ENCODE measurements at places on chromosomes 5 and 9.

- DNase-seq, result peak; percentile 34
These were observed 40.0 kb downstream of the G3BP1 start for GRCh38 chr5:151811593-151812321.

DNA sequence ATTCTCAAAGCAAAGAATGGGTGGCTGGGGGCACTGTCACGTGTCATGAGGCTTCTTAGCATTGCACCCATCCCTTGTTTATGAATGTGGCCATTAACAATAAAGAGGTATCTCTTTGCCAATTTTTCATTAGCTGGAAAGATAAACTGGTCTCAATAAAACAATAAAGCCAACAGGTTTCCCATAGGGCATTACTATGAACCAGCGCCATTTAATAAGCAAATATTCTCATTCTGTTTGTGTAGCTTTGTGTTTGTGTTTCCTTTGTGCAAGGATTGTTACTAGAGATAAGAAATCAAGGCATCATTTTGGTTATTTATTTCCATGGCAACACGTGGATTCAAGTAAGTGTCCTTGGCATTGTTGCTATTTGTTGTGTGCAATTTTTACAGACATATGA lies 37.6 kb upstream of the CAST start:
- no peak for DNase-seq

DNA sequence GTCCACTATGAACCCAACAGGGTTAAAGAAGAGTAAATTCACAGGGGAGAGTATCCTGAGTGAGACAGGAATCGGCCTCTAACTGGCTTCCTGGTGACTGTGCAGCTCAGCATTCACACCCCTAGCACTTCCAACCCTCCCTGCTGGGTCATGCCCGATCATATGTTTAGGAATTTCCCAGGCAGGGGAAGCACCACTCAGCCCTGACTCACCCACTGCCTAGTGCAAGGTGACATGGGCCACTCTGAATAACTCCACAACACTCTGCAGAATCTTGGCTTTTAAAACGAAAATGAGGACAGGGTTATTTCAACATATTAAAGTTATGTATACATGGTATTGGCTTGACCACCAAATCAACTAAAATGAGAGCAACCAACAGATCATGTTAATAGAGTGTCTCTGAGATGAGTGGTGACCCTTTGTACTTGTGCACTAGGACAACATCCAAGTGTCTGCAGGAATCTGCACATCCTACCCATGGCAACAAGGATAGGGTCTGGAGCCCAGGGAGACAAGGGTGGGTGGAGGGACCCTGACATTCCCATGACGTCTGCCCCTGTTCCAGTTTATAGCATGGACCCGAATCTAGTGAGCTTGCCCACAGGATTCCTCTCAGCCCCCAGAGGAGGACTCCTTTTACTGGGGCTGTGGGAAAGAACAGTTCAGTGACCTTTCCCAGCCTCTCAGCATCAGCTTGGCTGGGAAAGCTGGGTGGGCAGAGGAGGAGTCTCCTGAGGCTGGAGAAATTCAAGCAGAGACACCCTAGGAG lies 485.8 kb downstream of the SEMA5A start:
- DNase-seq, result no peak

DNA sequence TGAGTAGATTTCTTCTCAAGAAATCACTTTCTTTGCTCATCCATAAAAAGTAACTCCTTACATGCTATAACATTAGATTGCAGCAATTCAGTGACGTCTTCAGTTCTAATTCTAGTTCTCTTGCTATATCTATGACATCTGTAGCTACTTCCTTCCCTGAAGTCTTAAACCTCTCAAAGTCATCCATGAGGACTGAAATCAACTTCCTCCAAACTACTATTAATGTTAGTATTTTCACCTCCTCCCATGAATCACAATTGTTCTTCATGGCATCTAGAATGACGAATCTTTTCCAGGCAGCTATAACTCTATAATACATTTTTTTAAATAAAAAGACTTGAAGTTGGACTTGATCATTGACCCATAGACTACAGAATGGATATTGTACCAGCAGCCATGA lies 46.2 kb upstream of the PRRC1 start:
- DNase-seq, result no peak

DNA sequence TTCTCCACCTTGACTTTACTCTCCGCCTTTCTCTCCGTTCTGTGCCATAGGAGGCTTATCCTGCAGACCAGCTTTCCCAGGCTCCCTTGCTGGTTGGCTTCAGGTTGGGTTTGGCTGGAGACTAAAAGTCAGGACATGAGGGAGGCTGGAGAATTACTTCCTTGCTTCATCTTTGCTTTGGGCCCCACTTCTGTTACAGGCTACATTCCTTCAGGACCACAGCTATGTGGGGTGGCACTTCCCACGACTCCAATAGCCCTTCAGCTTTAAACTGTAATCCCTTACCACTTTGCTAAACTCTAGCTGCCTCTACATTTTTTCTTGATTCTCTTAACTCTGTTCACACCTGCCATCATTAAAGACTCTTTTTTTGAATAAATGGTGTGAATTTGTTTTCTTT lies 186.7 kb upstream of the NR4A3 start:
- DNase-seq, result no peak

- DNase-seq, result no peak
These were observed 3.7 kb upstream of the ENTPD2 start for GRCh38 chr9:137057545-137057944.

- no peak for DNase-seq
These were observed 421 bp upstream of the DEPDC1B start for GRCh38 chr5:60700416-60700757.

GRCh38 chr5:176356179-176356566 lies 5.4 kb downstream of the KIAA1191 start:
- no peak for DNase-seq

GRCh38 chr9:89037346-89037745 lies 46.1 kb downstream of the S1PR3 start:
- no peak for DNase-seq

DNA sequence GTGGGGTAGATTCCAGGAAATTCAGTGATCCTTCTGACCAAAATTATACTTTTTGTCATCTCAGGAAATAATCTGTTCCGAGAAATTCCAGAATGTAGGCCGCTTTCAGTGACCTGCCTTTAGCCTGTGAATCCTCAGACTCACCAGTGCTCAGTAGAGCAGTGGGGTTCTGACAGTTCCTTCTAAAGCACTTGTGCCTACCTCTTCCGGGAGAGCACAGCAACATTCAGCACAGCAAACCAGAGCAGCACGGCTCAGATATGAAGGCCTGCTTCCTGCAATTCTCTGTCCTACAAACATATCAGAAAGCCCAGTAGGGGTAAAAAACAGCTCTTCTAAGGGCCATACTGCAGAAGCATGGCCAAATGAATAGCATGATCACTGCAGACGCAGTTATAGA lies 15.0 kb downstream of the FANCC start:
- DNase-seq, result no peak

DNA sequence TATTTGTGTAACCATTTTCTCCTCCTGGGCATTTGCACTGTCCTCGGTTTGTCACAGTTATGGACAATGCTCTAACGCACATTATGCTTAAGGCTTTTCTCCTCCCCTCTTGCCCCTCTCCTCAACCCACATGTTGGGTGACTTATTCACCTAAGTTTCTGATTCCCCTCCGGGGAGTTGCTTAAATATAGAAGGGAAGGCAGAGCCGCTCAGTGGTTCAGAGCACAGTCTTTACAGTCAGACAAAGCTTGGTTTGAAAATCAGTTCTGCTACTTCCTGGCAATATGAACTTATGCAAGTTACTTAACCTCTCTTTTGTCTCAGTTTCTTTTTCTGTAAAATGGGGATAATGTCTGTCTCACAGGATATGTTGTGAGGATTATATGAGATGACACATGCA lies 41.2 kb upstream of the SPRY4 start:
- no peak for DNase-seq

GRCh38 chr9:103319979-103320378 lies 324.8 kb downstream of the CYLC2 start:
- DNase-seq, result no peak

DNA sequence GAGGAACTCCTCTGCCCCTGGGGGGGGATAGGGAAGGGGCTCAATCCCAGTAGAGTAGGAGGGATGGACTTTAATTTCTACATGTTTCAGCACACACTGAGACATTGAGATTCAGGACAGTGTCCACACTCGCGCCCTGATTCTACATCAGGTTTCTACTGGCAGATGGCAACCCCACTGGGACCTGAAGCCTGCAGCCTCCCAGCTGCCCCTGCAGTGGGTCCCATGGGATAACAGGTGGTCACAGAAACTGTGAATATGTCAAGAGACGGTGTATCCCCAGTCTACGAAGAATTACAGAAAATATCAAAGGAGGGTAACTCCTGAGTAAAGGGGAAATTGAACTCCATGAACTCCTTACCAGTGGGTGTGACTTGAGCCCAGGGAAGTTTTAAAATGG lies 2.4 kb upstream of the TERT start:
- no peak for DNase-seq

DNA sequence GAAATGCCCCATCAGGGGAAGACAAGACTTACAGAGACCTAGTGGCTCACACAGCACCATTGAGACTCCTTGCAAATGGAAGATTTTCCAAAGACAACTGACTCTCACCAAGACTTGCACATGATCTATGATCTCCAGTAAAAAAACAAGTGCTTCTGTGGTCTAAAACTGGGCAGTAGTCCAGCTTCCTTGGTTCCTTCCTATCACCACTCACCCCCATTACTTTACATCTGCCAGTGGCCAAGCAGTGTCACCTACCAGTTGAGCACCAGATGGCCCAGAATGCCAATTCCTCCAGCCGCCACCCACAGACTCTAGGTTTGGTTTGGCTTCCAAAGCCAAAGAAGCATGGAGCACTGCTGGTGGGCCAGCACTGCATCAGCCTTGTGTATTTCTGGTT lies 47.7 kb downstream of the SH3TC2 start:
- DNase-seq, result no peak

GRCh38 chr5:180599590-180599914 lies 8.3 kb upstream of the SCGB3A1 start:
- DNase-seq, result no peak

DNA sequence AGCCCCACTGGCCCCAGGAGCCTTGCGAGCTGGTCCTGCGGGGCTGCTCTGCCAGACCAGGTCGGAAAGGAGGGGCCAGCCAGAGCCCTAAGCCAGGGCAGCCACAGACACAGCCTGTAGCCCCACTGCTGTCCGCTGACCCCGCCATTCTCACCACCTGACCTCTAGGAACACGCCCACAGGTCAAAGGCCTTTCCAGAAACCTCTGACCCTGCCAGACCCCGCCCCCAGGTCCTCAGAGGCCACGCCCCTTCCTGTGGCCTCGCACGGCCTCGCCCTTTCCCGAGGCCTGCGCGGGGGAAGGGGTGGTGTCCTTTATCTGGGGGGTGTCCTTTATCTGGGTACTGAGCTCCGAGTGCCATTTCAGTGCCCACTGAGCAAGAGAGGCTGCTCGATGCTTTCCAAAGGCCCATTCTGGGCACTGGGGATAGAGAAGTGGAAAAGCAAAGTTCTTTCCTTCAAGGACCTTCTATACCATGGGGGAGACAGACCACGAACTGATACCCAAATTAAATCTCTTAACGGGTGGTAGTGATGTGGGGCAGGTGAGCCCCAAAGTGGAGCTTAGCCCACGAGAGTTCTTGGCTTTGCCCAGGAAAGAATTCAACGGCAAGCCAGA lies 46.5 kb downstream of the P4HA2 start:
- peak; percentile 40 for DNase-seq

- DNase-seq, result no peak
These were observed 61.1 kb downstream of the BARX1 start for GRCh38 chr9:93893899-93894690.

GRCh38 chr5:61333321-61333953 lies 1.4 kb downstream of the ZSWIM6 start:
- peak; percentile 62 for DNase-seq

- DNase-seq, result no peak
These were observed 284.2 kb downstream of the NR3C1 start for GRCh38 chr5:143119291-143119769.

- no peak for DNase-seq
These were observed 107.2 kb upstream of the ZNF462 start for GRCh38 chr9:106755736-106756135.

DNA sequence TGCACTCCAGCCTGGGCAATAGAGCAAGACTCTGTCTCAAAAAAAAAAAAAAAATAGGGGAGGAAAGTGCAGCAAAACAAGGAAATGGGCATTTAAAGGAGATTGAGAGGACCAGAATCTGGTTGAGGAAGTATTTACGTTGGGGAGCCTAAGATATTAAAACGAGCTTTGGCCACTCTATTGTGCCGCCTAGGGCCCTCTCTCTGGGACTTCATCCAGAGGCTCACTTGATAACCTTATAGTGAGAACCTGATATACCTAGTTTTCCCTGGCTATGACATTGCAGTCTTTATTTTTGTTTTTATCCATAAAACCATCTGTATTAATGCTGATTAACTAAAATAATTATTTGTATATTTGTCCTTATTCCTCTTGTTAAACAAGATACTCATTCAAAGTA lies 213.6 kb downstream of the SAXO1 start:
- DNase-seq, result no peak

- DNase-seq, result no peak
These were observed 97.5 kb downstream of the PIP5K1B start for GRCh38 chr9:68802525-68803015.

GRCh38 chr5:157447201-157447637 lies 12.8 kb upstream of the NIPAL4 start:
- DNase-seq, result no peak

DNA sequence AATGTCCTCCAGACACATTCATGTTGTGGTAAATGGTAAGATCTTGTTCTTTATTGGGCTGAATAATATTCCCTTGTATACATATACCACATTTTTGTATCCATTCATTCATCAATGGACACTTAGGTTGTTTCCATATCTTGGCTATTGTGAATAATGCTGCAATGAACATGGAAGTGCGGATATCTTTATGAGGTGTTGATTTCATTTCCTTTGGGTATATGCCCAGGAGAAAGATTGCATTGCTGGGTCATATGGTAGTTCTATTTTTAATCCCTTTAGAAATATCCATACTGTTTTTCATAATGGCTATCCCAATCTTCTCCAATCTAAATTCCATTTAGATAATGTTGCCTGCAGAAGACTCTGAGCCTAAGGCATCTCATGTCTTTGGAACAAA lies 78.0 kb upstream of the TNC start:
- DNase-seq, result no peak

- no peak for DNase-seq
These were observed 116.5 kb downstream of the ZNF354C start for GRCh38 chr5:179176571-179177230.

- peak; percentile 43 for DNase-seq
These were observed 7.4 kb upstream of the ANKDD1B start for GRCh38 chr5:75603821-75604220.

DNA sequence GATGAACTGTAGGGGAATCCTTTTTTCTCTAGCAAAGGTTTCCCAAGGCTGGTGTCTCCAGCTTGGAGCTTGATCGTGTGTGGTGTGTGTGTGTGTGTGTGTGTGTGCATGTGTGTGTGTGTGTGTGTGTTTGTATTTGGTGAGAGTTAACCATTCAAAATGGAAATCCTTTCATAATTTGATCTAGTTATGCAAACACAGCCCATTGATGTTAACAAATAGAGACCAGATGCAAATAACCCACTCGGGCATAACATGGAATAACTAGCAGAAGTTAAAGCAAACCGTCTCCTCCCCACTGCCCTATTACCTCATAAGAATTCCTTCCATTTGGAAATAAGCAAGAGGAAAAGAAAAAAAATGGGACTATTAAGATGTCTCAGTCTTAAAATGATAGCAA lies 24.9 kb upstream of the ZSWIM6 start:
- DNase-seq, result no peak

Measured in erythroblast (primary cell).